ENCODE measurements at places on chromosomes 16 and 17.

DNA sequence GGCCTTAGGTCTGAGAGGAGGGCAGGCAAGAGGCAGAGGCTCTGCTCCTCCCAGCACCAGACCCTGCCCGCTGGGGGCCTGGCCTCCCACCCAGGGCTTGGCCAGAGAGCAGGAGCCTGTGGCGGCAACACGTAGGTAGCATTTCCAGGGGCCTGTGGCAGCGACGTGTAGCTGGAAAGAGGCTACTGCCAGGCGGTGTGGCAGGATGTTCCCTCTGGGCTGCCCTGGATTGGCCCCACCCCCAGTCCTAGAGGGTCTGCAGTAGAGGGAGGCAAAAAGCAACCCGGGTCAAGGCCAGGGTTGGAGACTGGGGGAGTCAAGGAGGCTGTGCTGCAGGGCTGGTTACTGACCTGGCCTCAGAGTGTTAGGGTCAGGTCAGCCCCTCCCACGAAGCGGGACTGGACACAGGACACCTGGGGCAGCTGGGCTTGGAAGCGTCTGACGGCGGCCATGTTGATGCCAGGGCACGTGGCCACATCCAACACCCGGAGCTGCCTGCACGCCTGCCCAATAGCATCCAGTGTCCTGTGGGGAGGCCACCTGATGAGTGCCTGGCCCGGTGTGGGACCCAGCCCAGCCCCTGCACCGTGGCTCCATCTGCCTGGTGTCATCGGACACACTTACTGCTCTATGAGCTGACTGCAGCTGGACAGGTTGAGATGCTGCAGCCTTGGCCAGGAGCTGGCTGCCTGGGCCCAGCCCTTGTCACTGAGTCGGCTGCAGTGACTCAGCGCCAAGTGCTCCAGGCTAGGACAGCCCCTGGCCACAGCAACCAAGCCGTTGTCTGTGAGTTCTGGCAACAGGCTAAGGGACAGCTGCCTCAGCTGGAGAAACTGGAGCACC is 8.5 kb downstream of the ELMO3 start:
- no peak for DNase-seq

DNA sequence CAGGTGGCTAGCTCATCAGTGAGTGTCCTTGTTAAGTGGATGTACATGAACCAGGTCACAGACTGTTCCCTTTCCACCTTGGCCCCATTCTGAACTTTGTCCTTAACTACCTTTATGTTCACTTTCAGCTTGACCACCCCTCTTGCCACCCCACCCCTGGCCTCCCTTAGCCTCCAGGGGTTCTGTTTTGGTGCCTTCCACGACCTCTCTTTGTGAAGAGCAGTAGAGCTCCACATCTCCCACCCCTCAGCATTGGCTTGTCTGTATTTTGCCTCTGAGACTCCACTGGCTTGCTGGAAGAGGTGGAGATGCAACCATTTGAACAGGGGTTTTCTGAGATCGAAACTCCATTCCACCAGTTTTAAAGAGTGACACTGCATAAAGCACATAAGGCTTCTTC is 123.5 kb downstream of the RGS9 start:
- no peak for DNase-seq

GRCh38 chr16:72188541-72188940 is 16.6 kb upstream of the PMFBP1 start:
- no peak for DNase-seq

DNA sequence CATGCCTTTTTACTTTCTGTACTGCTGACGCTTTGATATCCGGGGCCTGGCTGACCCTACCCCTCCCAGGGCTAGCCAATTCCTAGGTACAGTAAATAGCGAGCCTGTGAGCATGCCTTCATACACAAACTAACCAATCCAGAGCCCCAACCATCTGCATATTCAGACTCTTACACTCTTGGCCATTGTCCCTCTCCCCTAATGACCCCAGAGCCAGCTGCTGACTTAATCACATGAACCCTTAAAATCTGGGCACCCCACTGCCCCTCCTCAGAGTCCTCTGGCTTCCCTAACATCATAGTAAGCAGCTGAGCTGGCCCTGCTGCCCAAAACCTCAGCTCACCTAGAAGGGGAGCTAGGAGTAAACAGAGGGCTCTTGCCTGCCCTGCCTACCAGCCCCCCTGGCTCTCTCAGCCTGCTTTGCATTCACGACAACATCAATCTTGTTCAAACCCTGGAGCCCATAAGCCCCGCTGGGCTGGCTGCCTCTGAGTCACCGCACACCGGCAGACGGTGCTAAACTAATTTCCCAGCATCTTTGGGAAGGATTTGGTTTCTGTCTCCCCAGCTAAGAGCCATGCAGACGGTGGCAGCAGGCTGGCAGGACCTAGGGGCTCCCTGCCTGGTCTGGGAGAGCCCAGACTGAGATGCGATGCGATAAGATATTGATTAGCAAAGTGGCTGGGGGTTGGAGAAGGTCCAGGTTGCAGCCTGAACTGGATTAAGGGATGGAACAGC is 63.2 kb downstream of the CLEC19A start:
- no peak for DNase-seq

DNA sequence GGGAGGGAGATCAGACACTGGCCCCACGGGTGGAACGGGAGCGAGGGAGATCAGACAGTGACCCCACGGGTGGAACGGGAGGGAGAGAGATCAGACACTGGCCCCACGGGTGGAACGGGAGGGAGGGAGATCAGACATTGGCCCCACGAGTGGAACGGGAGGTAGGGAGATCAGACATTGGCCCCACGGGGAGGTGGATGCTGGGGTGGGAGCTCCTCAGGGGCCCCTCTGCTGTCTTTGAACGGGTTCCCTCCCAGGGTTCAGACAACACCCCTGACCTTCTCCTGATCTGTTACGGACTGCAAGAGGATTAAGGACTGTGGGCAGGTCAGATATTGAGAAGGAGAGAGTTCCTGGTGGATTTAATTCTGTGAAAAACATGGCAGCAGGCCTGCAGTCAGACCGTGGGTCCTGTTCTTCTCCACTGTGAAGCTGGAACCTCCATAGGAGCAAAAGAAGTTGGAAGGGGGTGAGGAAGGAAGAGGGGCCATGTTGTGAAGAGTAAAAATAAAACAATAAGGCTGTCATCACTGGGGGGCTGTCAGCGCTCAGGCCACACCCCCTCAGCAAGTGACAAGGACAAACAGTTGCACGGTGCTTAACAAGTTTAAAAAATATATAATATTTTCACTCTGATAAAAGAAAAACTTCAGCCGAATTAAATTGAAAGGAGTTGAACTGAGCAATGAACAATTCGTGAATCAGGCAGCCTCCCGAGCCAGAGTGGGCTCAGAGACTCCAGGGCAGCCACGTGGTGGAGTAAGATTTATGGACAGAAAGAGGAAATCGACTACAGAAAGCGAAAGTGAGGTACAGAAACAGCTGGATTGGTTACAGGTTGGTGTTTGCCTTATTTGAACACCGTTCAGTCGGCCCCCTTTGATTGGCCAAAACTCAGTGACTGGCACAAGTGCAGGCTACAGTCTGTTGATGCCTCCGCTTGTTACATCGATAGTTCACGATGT is 348.7 kb upstream of the TNRC6C start:
- DNase-seq, result no peak

DNA sequence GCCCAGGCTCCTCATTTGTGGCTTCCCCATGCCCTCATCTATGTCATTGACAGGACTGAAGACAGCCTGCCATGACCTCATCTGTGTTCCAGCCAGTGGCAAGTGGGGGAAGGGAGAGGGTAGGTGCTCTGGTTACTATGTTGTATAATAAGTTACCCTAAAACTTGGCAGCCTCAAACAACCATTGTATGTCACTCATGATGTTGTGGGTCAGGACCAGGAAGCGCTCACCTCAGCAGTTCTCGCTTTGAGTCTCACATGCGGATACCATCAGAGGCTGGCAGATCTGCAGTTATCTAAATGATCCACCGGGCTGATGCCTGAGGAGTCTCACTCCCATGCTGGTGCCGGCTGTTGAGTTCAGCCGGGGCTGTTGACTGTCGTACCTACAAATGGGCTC is 89.0 kb upstream of the TMEM97 start:
- peak; percentile 48 for DNase-seq

DNA sequence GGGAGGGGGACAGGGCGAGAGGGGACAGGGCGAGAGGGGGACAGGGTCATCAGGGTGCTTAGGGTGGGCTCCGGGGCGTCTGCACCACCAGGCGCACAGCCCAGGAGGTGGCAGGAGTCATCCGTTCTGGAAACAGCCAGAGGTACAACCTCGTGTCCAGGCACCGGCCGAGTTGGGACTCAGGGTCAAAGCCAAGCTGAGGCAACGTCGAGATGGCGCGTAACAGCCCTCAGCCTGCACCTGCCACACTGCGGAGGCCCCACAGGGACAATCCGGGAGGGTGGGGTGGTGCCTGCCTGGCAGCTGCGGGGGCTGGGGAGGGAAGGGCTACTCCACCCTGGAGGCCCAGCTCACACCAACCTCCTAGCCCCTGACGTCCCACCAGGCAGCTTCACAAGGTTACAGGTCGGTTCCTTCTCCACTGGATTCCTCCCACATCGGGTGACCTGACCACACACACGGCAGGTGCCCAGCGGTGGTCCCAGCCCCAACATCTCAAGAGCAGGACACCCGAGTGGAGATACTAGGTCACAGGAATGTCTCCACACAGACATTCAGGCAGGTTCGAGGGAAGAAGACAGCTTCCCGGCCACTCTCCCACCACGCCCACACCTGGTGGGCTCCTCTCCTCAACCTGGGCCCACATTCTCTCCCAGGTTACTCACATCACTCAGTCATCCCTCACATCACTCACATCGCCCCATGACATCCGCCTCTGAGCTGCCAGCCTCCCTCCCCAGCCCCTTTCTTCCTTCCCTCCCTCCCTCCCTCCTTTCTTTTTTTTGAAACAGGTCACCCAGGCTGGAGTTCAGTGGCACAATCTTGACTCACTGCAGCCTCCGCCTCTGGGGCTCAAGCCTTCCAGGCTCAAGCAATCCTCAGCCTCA is 47.3 kb downstream of the RPH3AL start:
- no peak for DNase-seq

DNA sequence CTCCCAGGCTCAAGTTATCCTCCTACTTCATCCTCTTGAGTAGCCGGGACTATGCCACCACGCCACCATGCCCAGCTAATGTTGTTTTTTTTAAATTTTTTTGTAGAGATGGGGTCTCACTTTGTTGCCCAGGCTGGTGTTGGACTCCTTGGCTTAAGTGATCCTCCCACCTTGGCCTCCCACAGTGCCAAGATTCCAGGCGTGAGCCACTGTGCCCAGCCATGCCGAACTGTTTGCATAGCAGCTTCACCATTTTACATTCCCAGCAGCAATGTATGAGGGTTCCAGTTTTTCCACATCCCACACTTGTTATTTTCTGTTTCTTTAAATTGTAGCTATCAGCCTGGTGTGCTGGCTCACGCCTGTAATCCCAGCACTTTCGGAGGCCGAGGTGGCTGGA is 2.2 kb upstream of the CTRB1 start:
- no peak for DNase-seq

DNA sequence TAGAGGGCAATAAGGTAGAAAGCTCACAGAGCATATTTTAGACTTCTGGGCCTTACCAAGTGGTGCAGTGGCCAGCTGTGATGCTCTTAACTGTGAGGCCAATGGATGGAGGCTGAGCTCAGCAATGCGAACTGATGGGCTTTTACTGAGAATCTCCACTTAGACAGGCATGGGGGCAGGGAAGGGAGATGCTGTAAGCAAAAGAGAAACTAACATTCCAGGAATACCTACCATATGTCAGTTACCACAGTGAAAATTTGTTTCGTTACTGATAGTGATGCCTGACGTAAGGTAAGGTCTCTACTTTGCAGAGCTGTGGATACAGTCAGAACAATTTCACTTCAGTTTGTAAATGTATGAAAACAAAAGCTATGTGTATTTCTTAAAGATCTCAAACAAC is 250.6 kb upstream of the ZFHX3 start:
- no peak for DNase-seq

DNA sequence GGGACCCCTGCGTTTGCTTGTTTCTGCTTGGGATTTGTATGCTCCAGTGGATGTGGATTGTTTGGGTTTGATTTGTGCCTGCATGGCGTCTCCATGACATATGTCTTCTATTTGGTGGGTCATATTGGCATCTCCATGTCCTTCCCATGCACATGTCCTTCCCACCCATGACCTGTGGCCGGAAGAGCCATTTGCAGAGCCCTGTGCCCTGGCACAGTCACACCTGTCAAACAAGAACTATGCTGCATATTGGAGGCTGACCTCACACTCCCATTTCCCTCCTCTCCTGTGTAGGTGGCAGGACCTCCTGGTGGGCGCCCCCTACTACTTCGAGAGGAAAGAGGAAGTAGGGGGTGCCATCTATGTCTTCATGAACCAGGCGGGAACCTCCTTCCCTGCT is 15.8 kb downstream of the ITGA3 start:
- DNase-seq, result no peak

GRCh38 chr16:2054543-2055245 is 6.9 kb downstream of the TSC2 start:
- DNase-seq, result no peak

- DNase-seq, result no peak
These were observed 62.4 kb upstream of the PLCG2 start for GRCh38 chr16:81716478-81717225.

DNA sequence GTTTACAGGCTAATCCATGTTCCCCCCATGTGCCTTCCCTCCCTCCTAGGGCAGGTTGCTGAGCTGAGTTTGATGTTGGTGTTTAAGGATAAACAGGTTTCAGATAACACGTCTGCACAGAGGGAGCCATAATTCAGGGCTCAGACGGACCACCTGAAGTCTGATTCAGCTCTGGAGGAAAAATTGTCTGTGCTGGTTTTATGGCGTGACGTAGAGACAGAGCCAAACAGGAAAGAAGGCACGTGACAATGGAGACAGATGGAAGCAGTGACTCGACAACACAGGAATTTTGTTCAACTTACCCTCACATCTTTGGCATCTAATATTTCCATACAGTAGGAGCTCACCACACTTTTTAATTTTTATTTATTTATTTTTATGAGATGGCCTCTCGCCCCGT is 10.7 kb upstream of the USP10 start:
- no peak for DNase-seq

DNA sequence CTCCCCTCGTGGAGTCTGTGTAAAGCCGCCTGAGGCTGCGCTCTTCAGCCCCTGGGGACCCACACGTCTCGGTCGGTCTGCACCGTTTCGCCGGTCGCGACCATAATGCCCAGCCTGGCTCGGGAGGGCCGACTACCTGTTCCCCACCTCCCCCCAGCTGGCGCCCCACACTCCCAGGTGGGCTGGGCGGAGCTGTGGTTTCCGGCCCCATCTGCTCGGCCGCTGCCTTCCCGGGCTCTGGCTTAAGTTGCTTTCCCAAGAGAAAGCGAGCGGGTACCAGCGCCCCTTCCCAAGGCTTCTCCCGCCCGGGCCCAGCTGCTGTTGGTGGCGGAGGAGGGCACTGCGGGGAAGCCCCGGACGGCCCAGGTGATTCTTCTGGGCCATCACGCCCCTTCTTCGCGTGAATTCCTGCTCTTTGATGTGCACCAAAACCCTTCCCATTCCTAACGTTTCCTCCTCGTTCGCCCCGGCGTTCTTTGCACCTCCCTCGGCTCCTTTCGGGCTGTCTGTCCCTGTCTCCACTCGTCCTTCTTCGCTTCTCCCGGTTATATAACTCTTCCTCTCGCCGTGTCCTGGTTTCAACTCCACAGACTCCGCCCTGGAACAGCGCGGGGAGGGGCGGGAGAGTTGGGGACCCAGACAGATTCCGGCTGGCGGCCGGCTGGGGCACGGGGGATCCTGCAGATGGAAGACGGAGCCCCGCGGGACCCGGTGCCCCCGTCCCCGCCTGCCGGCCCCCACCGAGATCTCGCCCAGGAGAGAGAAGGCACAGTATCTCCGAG is 2.0 kb downstream of the KDM6B start:
- DNase-seq, result no peak

Measured in testis (tissue), 5 donors.